Liver (tissue), 10 donors: ENCODE measurements at places on chromosomes 4 and X. TPM values are rescaled to one million over a fixed set of nuclear protein-coding genes. Genes with fewer than 3 reads are reported as not detected.

DNA sequence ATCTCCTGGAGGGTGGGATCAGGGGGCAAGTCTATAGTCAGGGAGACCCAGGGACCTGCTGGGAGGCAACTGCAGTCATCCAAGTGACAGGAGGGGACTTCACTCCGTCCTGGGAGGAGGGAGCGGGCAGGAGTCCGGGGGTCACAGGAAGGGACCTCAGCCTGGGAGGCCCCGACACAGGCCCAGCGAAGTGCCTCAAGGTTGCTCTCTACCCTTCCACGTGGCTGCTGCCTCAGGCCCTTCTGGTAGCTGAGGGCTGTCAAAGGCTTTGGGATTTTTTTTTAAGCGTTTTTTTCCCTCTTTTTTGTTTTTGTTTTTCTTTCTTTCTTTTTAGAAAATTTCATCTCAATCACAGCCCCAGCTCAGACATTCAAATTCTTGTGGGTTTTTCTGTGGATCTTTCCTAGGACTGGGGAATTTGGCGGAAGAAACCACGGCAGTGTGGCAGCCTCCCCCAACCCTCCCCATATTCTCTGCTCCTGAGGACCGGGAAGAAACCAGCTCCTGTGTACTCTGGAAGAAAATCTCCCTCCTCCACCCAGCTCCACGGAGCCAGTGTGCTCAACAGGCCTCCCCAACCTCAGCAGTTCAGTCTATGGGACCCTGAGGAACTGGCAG is 1.4 kb upstream of the HAUS7 start:
- peaks cover 15% of the 10 kb centered on the region for H3K4me1 ChIP-seq
- DNase-seq: no peak
- no peak overlapping the region for H3K27ac ChIP-seq
- no peaks in the 10 kb centered on the region for H3K27me3 ChIP-seq

DNA sequence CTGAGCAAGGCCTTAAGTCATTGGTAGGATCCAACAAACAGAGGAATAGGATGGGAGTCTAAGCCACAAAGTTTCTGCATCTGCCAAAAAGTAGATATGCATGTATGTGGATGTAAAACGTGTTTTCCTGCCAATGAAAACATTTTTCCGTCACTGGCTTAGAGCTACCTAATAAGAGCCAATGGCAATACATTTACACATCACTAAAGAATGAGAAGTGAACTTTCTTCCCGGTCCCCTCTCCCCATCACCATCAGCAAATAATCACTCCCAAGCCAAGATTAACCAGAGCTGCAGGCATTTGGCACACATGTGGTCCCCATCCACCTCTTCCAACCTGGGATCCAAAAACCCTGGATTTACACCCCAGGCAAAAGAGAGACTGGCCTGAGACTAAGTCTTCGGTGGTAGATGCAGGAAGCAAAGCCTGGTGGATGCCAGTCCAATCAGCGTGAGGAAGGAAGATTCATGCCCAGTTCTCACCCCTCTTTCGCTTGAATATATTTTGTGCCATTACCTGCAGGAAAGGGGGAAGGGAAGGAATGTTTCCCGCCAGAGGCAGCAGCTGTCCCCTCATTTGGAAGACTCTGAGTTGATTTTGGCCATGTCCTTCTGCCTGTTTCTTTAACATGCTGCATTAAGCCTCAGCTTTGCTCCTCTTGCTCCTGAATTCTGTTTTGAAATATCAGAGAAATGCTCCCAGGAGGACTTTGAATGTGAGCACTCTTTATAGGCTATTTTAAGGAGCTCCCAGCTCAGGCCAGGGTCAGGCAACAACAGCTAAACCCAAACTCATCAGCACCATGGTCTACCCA is 131.4 kb downstream of the CHIC2 start:
- H3K36me3 ChIP-seq: no peaks in the 10 kb centered on the region
- no peaks in the 10 kb centered on the region for H3K4me1 ChIP-seq
- H3K27me3 ChIP-seq: no peaks in the 10 kb centered on the region

GRCh38 chr4:156109943-156110900 is 156.6 kb upstream of the CTSO start:
- H3K27me3 ChIP-seq: no peaks in the 10 kb centered on the region
- no peak overlapping the region for H3K27ac ChIP-seq
- no peaks in the 10 kb centered on the region for H3K36me3 ChIP-seq
- DNase-seq: no peak
- no peak overlapping the region for H3K4me3 ChIP-seq

DNA sequence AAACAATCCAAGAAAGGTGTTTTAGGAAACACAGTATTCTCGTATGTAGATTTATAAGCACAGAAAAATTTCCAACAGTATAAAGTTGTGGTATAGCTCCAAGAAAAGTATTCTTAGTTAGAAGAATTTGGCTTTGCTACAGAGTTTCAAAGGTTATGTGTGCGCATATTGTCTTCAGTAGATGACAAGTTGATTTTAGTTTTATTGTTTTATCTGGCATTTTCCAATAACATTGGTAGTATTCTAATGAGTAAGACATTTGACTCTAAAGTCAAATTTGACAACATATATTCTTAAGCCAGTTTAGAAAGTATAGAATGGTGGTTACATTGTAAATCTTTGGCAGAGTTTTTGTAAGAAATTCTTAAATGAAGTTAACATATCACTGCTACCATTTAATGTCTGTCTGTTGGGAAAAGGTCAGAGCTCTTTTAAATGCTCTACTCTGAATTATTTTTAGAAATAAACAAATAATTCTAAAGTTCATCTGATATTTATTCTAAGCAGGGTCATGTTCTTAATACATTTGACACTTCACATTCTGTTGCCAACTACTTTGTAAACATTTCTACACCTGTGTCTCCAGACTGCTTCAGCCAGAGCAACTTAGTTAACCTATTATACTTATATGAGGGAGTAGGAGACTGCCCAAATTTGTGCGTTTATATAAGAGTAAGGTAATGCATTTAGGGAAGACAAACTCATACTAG is 30.0 kb downstream of the CLCN3 start:
- no peak overlapping the region for H3K4me3 ChIP-seq
- no peaks in the 10 kb centered on the region for H3K4me1 ChIP-seq
- H3K36me3 ChIP-seq: no peaks in the 10 kb centered on the region
- peak overlapping the region; percentile 60 for H3K27ac ChIP-seq

- no peaks in the 10 kb centered on the region for H3K27me3 ChIP-seq
- H3K4me3 ChIP-seq: no peak overlapping the region
- no peak overlapping the region for H3K27ac ChIP-seq
- no peak for DNase-seq
Measured at GRCh38 chr4:83603129-83603528, 67.2 kb downstream of the GPAT3 start.

Gene CT45A1
- total RNA-seq: not detected

Gene GYPE
- total RNA-seq: 0.08 TPM

Gene PNMA6A
- 5.4 TPM for total RNA-seq

Gene GPC3
- total RNA-seq: 1,133 TPM
